Stimulated activated CD4-positive, alpha-beta T cell treated with anti-CD3 and anti-CD28 coated beads, Interleukin-4, amount 100 ng/mL, for 48 hours (primary cell): ENCODE measurements at places on chromosomes 13 and 19.

- DNase-seq: no peak
Observed at GRCh38 chr13:91622778-91623550, 224.5 kb downstream of the GPC5 start.

DNA sequence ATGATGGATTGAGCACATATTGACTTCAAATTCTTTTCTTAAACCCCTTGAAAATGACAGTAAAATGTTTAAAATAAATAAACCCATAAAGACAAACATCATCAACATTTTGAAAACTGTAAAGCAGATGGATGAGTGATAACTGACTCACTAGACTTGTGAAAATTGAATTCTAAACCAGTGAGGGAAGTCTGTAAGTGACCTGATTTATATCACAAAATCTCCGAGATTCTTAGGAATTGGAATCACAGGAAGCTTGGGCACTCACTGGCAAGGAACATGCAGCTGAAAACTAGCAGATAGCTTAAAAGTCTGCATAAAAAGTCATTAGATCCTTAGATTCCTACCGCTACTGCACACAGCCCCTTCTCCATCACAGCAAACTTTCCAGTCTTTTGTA, 51.3 kb upstream of the TSC22D1 start:
- no peak for DNase-seq

- no peak for DNase-seq
Observed at GRCh38 chr19:56131651-56132050, 9.4 kb upstream of the ZNF444 start.

DNA sequence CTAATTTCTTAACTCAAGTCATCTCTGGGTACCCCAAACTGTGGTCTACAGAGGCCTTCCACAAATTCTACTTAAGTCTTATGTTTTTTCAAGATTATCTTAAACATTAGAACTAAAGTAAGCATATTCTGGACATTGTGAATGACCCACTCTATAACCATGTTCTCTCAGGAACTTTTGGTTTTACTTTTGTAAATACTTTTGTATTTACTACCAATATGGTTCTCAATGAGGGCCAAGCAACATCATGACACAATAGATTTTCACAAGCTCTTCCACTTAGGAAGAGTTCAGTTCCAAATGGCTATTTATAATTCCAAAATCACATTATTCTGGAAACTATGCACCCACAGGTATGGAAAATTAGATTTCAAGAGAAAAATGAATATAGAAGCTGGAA, 10.8 kb downstream of the DIAPH3 start:
- no peak for DNase-seq

DNA sequence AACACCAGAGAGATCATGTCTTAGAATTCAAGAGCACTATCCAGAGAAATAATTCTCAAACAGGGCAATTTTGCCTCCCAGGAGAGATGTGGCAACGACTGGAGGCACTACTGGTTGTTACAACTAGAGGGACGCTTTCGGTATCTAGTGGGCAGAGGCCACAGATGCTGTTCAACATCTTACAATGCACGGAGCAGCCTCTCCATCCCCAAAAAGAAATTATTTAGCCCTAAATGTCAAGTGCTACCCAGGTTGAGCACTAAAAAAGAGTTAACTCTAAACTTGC, 78.6 kb downstream of the ABCC4 start:
- DNase-seq: no peak

GRCh38 chr13:25819856-25820530, 231.8 kb downstream of the SHISA2 start:
- DNase-seq: no peak

GRCh38 chr13:21048901-21049698, 12.3 kb downstream of the LATS2 start:
- no peak for DNase-seq

DNA sequence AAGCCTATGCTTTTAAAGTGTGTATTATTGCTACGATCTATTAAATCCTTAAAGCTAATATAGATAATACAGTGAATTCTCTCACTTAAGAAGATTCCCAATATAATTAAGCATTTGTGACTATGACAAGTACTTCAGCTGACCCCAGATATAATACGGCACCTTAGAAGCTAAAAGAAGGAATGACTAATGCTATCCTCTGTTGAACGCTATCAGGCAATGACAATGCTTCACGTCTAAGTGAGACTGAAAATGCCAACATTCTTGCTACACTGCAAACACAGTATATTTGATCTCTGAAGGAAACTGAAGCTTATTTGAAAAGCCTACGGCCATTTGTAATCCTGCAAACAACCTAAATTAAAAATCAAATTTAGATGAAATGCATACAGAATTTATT, 19.7 kb downstream of the VWA8 start:
- no peak for DNase-seq

DNA sequence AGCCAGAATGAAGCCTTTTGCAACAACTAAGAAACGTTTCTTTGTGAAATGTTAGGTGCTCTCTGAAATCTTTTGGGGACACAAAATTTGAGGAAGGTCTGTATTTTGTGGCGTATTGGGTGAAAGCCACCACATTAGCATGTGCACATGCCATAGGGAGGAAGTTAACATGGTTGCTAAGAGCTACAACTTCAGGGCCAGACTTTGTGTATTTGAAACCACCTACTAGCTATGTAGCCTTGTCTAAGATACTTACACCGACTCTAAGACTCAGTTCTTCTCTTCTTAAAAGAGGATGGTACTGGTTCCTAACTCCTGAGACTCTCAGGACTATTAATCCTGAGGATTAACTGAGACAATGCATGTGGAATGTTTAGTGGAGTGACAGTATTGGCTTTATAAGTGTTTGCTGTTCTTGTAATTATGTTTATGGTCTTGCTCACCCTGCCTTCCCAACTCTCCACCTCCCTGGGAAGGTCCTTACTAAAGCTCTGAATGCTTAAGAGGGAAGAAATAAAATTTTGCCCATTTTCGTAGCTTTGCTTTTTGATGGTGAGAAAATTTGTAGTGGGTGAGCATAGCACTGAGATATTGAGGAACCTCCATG, 15.5 kb downstream of the SERP2 start:
- DNase-seq: no peak

DNA sequence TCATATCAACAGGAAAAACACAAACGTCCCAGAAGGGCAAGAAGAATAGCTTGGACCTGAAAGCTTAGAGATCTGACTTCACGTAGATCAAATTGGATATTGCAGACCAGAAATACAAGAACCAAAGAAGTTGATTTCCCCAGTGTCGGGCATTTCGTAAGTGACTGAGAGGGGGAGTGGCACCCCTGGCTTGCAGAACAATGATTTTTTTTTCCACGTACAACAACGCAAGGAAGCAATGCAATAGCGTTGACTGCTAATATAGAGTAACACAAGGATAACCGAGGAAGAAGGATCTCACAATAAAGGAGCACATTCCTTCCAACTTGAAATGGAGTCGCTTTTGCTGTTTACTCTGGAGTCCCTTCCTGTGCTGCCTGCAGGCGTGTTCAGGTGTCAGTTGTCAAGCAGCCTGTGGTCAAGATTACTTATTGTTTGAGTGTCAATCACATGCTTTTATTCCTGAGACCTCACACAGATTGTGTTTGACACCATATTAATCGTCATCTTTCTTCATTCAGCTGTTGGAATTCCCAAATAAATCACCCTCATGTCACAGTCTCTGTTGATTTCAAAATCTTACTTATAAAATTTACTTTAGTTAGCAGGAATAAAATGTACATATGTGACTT, 139.4 kb downstream of the FREM2 start:
- DNase-seq: no peak

- DNase-seq: no peak
Observed at GRCh38 chr19:28482221-28482620, 730.7 kb downstream of the UQCRFS1 start.

DNA sequence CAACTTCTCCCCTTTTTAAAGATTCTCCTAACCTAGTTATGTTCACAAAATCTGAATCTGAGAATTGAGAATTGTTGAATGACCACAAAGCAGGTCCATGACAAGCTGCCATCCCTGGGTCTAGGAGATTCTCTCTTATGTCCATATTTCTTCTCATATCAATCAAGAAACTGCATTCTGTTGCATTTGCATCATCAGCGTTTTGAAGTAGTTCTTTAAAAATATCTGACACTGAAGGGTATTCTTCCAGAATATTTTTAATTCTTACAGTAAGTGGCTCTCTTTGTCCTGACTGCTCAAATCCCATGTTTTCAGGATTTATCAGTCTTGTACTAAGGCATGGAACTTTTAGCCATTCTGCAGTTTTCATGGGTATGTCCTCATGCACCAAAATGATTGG, 94.3 kb downstream of the SACS start:
- no peak for DNase-seq
